Esophagus squamous epithelium (tissue), 5 donors: ENCODE measurements at places on chromosomes 12 and 14.

GRCh38 chr12:63394983-63395382 lies 244.0 kb upstream of the AVPR1A start:
- no peak for DNase-seq

DNA sequence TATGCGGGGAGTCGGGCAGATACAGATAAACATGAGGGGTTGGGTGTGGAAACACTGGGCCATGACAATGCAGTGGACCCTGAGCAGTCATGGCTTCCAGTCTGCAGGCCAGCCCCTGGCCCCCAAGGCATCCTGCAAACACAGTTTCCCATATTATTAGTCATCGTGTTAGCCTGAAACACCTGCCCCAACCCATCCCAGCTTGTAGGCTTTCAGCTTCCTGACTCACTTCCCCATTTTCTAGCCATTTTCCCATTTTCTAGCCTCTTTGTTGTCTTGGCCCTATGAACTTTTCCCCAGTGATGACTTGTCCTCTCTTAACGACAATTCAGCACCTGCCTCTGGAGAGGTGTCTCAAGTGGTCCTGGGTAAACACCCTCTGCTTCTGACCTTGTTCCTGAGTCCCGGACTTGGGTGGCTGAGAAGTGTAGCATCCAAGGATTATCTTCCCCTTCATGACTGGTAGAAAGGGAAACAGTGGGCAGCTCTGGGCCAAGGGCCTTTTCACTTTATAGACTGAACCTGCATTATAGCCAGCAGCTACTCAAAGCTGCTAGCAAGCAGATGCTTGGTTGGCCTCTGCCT lies 4.3 kb upstream of the PGF start:
- DNase-seq = no peak

DNA sequence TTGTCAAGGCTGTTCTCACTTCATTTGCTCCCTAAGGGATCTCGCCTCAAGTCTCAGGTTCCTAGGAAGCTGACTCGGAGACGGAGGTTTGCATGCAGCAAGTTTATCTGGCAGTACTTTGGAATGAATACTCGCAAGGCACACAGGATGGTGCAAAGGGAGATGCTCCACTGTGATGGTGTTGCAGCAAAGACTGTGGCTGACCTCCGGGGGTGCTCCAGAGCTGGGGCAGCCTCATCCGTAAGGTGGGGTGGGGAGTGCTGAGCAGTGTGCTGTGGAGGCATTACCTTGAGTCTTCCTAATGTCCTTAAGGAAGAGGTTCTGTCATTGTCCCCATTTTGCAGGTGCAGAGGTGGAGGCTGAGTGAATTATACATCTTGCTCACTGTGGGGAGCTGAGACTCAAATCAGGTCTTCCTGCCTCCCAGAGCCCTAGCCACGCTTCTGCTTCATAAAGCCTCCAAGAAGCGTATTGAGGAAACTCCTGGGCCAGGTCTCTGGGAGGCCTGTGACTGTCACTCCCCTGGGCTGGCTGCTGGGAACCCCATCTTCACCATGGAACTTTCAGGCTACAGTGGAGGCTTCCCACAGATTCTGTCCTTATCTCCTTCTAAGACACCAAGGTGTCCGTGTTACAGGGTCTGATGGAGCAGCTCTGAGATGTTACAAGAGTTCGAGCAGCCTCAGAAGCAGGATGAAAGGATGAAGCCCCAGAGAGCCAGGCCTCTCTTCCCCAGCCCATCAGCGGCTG lies 39.5 kb downstream of the GALNT16 start:
- DNase-seq = no peak

DNA sequence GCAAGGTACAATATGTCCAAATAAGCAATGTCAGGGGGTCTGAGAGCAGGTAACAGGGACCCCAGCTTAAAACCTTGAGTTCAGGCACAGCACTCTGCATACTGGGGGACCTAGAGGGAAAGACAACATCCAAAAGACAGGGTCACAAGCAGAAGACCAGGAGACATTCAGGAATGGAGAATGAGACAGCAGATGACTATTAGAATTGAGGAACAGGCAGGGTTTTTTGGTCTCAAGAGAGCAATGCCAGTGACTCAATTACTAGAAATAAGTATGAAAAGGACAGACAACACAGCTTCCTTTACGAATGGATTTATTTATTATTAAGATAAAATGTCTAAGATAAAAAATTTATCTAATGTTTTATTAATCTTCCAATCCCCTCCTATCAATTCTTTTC lies 223.0 kb downstream of the PTPRO start:
- no peak for DNase-seq

- DNase-seq = no peak
Measured at GRCh38 chr12:93683410-93683809, 6.2 kb downstream of the CRADD start.

- no peak for DNase-seq
Measured at GRCh38 chr14:67722293-67722692, 20.6 kb downstream of the RDH12 start.
